ENCODE measurements at places on chromosomes 5 and 9. TPM values are rescaled to one million over a fixed set of nuclear protein-coding genes. Genes with fewer than 3 reads are reported as not detected.

GRCh38 chr5:133457439-133458355, 154.6 kb downstream of the FSTL4 start:
- DNase-seq = no peak

The PCDHB5 gene
- total RNA-seq = 0.63 TPM

- no peak for DNase-seq
Measured at GRCh38 chr5:3277590-3278196, 317.9 kb upstream of the IRX1 start.

- DNase-seq = no peak
Measured at GRCh38 chr5:79333852-79334557, 98.1 kb downstream of the JMY start.

GRCh38 chr9:93466416-93467061, 13.2 kb upstream of the FAM120AOS start:
- DNase-seq = no peak

DNA sequence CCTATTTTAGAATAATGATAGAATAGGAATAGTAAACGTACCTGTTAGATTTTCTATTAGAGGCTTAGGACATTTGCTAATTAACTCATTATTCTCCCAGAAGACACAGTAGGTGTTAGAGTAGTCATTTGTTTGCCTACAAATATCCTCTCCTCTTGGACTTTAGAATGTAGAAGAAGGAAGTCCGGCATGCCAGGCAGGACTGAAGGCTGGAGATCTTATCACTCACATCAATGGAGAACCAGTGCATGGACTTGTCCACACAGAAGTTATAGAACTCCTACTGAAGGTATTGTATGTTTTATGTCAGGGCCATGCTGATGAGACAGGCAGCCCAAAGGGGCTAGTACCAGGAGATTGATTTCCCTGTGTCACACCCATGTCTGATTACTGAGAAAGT, 43.3 kb downstream of the CD180 start:
- DNase-seq = no peak

DNA sequence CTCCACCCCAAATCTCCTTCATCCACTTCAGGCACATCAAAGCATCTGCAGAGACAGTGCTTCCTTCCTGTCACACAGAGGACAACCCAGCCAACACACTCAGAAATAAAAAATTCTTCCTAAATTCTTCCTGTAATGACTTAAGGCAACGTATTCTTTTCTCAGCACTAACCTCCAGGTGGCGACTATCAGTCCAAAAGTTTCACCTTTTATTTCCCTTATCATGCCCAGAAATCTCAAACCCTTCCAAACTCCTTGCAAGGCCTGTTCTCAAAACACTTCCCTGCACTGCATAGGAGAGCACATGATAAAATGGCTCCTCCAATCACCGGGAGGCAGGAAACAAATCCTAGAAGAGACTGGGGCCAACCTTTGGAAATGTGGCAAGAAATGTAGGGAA, 35.1 kb downstream of the SLIT3 start:
- DNase-seq = no peak

DNA sequence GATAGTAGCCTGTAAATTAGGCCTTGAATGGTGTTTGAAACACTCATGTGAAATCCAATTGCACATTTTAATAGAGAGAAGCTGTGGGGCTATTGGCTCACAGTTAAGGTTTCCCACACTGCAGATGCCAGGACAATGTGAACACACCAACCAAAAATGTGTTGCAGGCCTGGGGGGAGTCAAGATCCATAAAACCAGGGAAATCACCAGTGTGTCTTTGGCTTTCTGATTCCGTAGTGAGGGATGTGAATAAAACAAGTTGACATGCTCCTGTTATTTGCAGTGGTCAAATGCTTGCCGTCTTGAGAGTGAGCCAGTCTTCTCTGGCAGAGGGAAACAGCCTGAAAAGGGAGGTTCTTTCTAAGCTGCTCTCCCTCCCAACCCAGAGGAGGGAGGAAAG, 79.0 kb downstream of the ZNF462 start:
- DNase-seq = no peak

Data from epithelial cell of proximal tubule (primary cell).